ENCODE measurements at places on chromosomes 16 and 17. TPM values are rescaled to one million over a fixed set of nuclear protein-coding genes. Genes with fewer than 3 reads are reported as not detected.

GRCh38 chr16:77944631-77945030 is 77.7 kb upstream of the CLEC3A start:
- no peaks in the 10 kb centered on the region for H3K27me3 ChIP-seq
- no peaks in the 10 kb centered on the region for H3K36me3 ChIP-seq
- no peak overlapping the region for H3K4me3 ChIP-seq
- no peak for DNase-seq
- H3K4me1 ChIP-seq = no peaks in the 10 kb centered on the region
- no peak overlapping the region for H3K27ac ChIP-seq

DNA sequence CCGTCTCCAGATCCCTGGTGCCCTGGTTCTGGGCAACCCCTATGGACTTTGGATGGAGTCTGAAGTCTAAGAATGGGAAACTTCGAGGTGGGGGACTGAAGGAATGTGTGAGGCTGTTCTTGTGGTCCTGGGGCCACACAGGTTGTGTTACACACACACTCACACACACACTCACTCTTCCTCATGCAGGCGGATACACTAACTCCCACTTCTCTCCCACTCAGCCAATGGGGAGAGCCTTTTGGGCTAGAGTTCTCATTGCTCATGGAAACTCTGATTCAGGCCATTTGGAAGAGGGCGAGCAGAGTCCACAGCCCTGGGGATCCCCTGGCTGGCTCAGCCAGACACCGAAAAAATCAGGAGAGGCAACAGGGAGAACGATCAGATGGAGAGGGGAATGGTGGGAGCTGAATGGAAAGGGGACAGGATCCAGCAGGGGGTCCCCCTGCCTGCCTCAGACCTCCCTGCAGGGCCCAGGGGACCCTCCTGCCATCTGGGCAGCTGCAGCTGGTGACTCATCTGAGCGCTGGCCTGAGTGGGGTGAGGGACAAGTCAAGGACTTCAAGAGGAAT is 9.1 kb downstream of the IGFBP4 start:
- no peak for DNase-seq
- H3K4me3 ChIP-seq = no peak overlapping the region

DNA sequence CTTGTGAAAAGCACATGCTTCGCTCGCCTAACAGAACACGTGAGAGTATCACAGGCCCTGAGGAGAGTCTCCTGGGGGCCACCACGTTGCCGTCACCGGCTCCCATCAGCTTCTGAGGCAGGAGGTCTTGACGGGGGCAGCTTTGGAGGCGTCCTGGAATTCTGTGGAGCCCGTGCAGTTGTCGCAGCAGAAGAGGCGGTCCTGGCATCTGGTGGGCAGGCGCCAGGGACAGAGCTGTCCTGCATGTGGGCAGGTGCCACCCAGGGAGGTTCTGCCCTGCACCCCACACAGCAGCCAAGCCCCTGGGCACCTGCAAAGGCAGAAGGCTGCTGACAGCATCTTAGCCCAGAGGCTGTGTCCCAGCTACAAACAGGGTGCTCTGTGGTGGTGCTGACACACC is 99.0 kb upstream of the CREBBP start:
- DNase-seq = no peak
- H3K4me3 ChIP-seq = no peak overlapping the region
- H3K27me3 ChIP-seq = no peaks in the 10 kb centered on the region
- no peaks in the 10 kb centered on the region for H3K4me1 ChIP-seq
- H3K27ac ChIP-seq = no peak overlapping the region
- H3K36me3 ChIP-seq = no peaks in the 10 kb centered on the region

- no peaks in the 10 kb centered on the region for H3K27me3 ChIP-seq
- peaks cover 2% of the 10 kb centered on the region for H3K36me3 ChIP-seq
- DNase-seq = no peak
Observed at GRCh38 chr17:46158323-46159296, 34.6 kb downstream of the KANSL1 start.

DNA sequence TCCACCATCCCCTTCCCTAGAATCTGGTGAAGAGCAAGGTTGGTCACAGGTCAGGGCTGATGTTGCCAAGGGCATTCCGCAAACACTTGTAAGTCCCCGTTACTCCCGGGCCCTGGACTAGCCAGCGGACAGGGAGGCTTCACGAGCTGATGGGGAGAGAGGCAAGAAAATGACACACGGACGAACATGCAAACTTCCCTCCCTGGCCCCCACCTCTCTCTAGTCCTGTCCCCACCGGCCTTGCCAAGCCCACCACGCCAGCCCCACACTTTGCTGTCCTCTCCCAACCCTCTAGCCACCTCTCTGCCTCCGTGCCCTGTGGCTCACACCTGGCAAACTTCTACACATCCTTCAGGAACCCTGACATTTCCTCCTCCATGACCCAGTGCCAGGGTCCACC is 54.8 kb downstream of the RPH3AL start:
- H3K27me3 ChIP-seq = no peaks in the 10 kb centered on the region
- no peaks in the 10 kb centered on the region for H3K4me1 ChIP-seq
- no peaks in the 10 kb centered on the region for H3K36me3 ChIP-seq
- no peak overlapping the region for H3K27ac ChIP-seq

GRCh38 chr16:1942047-1942809 is 771 bp downstream of the MSRB1 start:
- peaks cover 23% of the 10 kb centered on the region for H3K4me1 ChIP-seq
- DNase-seq = peak; percentile 61
- no peak overlapping the region for H3K27ac ChIP-seq
- H3K27me3 ChIP-seq = no peaks in the 10 kb centered on the region
- peaks cover 8% of the 10 kb centered on the region for H3K36me3 ChIP-seq

DNA sequence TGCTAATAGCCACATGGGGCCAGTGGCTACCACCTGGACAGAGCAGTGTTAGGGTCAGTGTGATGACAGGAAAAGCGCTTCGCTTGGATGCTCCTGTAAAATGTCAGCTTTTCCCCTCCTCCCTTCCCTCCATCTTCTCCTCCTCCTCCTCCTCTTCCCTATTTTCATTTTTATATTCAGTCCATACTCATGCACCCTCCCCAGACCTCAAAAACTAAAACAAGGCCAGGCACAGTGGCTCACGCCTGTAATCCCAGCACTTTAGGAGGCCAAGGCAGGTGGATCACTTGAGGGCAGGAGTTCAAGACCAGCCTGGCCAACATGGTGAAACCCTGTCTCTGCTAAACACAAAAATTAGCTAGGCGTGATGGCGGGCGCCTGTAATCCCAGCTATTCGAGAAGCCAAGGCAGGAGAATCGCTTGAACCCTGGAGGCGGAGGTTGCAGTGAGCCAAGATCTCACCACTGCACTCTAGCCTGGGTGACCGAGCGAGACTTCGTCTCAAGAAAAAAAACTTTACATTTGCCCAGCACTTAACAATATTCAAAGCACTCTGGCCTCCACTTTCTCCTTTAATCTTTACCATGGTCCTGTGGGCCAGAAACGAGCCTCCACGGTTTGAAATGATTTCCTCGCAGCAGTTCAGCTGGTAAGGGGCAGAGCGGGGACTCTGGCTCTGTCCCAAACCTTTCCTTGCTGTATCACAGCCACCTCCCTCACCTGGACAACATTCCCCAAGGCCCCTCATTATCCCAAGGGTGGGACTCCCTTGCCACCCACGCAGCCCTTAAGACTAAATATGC is 21.8 kb downstream of the ANKRD40 start:
- H3K4me1 ChIP-seq = no peaks in the 10 kb centered on the region
- no peak overlapping the region for H3K4me3 ChIP-seq
- no peak overlapping the region for H3K27ac ChIP-seq
- no peak for DNase-seq
- H3K27me3 ChIP-seq = no peaks in the 10 kb centered on the region

DNA sequence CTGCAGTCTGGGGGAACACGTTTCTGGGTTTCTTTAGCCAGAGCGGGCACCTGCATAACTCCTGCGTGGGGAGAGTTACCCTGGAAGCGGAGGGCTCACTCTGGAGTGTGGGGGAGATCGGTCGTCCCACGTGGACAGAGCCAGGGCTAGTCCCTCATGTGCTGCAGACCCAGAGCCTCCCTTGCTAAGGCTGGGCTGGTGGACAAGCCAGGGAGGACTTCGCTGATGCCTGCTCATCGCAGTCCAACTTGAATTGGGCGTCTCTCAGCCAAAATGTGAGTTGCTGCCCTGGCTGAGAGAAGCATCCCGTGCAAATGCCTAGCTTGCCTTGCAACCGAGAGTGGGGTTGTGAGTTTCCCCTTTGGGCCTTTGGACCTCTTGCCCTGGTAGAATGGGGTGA is 986 bp downstream of the CRISPLD2 start:
- H3K4me3 ChIP-seq = no peak overlapping the region
- DNase-seq = no peak
- H3K27me3 ChIP-seq = no peaks in the 10 kb centered on the region
- H3K27ac ChIP-seq = no peak overlapping the region

DNA sequence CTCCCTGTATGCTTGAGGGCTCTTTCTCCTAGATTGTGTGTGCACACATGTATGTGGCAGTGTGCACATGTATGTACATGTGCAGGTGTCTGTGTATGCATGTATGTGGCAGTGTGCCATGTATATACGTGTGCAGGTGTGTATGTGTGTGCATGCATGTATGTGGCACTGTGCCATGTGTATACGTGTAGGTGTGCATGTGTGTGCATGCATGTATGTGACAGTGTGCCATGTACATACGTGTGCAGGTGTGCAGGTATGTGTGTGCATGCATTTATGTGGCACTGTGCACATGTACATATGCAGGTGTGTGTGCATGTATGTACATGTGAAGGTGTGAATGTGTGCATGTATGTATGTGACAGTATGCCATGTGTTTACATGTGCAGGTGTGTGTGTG is 43.9 kb upstream of the BHLHA9 start:
- H3K27ac ChIP-seq = no peak overlapping the region
- peaks cover 23% of the 10 kb centered on the region for H3K4me1 ChIP-seq
- no peak for DNase-seq

- H3K4me1 ChIP-seq = no peaks in the 10 kb centered on the region
- no peak overlapping the region for H3K27ac ChIP-seq
- H3K4me3 ChIP-seq = no peak overlapping the region
- DNase-seq = no peak
Observed at GRCh38 chr17:71192039-71192555, 928.7 kb upstream of the SOX9 start.

DNA sequence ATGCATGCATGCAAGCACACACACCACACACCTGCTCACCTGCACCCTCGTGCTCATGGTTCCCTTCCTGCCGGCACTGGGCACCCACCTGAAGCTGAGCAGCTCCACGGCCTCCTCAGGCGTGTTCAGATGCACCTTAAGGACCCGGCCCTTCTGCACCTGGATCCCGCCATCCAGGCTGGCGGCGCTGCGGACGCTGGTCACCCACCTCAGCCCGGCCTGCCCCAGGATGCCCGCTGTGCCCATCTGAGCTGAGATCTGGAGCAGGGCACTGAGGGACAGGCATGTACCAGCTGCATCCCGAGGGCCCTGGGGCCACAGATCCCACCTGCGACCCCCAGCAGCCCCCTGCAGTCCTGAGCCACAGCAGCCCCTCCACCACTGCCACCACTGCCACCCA is 110.0 kb downstream of the LITAF start:
- no peak overlapping the region for H3K4me3 ChIP-seq
- H3K4me1 ChIP-seq = no peaks in the 10 kb centered on the region
- H3K27me3 ChIP-seq = no peaks in the 10 kb centered on the region
- no peak overlapping the region for H3K27ac ChIP-seq

Gene RCVRN
- not detected for total RNA-seq

Gene GAST
- not detected for total RNA-seq

Gene CASKIN1
- total RNA-seq = not detected

Gene CCP110
- 13.0 TPM for total RNA-seq

Gene TAOK1
- 68.5 TPM for total RNA-seq

Gene SLC4A1
- total RNA-seq = not detected

Gene EVPLL
- not detected for total RNA-seq

Gene CTRL
- 8.0 TPM for total RNA-seq

All from CD4-positive, CD25-positive, alpha-beta regulatory T cell (primary cell).